CD4-positive, CD25-positive, alpha-beta regulatory T cell (primary cell): ENCODE measurements at places on chromosomes 11 and 22. TPM values are rescaled to one million over a fixed set of nuclear protein-coding genes. Genes with fewer than 3 reads are reported as not detected.
A peak's percentile ranks its signal among the peaks of the same experiment; 100 is the strongest.

DNA sequence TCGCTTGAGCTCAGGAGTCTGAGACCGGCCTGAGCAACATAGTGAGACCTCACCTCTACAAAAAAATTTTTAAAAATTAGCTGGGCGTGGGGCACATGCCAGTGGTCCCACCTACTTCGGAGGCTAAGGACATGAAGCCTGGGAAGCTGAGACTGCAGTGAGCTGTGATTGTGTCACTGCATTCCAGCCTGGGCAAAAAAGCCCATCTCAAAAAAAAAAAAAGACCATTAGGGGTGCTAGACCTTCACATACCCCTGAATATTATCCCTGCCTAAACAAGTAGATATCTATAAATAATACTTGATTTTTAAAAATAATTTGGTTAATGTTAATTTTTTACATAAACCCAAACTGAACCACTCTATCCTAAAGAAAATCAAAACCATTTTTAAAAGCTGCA, 24.2 kb downstream of the NUP98 start:
- DNase-seq = no peak

DNA sequence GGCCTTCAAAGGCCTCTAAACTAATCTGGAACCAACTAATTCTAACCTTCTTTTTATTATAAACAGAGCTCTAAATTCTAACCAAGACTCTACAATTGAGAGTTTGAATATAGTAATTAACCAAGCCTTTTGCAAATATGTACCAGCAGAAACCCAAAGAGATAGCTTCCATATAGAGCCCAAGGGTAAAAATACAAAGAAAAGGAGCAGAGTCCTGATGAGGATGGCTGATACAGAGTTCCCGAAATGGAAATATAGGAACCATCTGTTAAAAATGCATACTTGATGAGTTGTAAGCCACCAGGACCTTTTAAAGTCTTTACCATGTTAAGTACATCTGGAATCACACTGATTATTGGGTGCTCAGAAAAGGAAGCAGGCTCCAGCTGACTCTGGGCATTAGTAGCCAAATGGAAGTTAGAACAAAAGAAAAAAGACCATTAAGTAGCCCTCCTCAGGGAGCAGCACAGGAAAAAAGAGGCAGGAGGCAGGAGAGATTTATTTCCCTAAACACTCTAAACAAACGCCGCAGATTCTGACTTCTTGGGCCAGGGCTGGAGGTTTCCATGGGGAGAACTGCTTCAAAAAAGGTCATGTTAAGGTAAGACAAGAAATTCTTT, 463.1 kb upstream of the FAT3 start:
- DNase-seq = no peak

DNA sequence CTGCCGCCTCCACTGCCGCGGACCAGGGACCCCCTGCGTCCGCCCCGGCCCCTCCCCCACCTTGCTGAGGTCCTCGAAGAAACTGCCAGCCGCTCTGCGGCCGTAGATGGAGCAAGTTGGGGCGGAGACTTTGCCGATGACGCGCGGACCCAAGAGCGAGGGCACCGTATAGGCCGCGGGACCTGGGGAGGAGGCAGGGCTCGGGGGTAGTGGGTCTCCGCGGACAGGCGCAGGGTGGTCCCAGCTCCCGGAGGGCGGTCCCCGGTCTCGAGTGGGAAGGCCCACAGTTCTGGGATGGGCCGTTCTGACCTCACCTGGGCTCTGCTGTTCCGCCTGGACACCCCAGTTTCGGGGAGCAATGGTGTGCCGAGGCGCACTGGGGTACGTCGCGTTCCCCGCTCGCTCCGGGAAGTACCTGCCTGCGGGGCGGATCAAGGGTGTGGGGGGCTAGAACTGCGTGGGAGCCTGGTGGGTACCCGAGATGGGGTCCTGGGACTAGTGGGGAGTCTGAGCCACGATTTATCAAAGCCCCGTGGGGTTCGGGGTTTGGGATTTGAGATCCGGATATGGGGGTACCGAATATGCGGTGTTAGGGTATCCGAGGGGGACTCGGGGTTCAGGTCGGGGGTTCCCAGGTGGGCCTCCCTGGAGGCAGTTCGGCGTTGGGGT, 1.2 kb upstream of the TYMP start:
- DNase-seq = peak; percentile 64

- no peak for DNase-seq
Observed at GRCh38 chr11:85735876-85736460, 50.0 kb upstream of the CCDC89 start.

GRCh38 chr11:39651857-39652461, 1807.5 kb downstream of the LRRC4C start:
- DNase-seq = no peak

DNA sequence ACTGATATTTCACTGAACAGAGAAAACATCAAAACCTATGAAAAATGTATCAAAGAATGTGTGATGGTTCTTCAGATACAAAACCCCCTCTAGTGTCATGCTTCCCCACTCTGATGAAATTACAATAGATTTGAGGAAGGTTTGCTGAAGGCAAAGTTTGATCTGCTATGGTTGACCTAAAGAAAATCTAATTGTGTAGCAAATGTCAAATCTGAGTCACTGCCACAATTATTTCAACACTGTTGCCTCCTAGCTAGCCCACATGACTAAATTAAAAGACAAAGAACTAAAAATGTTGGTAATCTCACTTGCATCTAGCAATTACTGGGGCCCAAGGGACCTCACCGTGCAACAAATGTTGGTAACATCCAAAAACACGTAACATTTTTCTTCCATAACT, 728.0 kb downstream of the DLG2 start:
- DNase-seq = no peak

DNA sequence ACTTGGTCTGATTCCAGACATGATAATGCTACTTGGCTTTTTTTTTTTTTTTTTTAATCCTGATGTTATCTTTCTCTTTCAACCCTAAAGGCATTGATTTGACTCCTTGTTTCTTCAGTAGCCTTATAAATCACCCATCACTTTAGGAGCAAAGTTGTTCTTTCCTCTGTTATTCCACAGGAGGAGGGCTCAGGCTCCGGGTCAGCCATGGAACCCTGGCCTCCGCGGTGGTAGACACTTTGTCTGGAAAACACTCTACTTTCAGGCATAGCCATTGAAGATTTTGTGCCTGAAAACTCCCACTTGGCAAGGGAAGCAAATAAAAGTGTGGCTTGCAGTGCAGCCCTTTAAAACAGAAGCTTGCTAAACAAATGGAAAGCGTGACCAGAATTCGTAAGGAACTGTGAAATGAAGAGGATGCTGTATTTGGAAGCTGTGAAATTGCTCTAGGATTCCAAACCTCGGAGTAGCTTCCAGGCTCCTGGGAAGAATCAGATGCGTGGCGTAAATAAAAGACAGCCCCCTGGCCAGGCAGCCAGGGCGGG, 44.9 kb downstream of the ARHGAP8 start:
- DNase-seq = no peak

GRCh38 chr22:40486962-40487602, 116.7 kb downstream of the SGSM3 start:
- no peak for DNase-seq

GRCh38 chr11:119423509-119424254, 710 bp upstream of the THY1 start:
- no peak for DNase-seq

GRCh38 chr11:68938088-68938487, 34.4 kb downstream of the IGHMBP2 start:
- no peak for DNase-seq

- no peak for DNase-seq
Observed at GRCh38 chr11:67033661-67034166, 10.8 kb downstream of the SYT12 start.

- DNase-seq = no peak
Observed at GRCh38 chr11:94043241-94043640, 22.1 kb downstream of the HEPHL1 start.

- DNase-seq = no peak
Observed at GRCh38 chr11:944711-945470, 19.2 kb downstream of the AP2A2 start.

DNA sequence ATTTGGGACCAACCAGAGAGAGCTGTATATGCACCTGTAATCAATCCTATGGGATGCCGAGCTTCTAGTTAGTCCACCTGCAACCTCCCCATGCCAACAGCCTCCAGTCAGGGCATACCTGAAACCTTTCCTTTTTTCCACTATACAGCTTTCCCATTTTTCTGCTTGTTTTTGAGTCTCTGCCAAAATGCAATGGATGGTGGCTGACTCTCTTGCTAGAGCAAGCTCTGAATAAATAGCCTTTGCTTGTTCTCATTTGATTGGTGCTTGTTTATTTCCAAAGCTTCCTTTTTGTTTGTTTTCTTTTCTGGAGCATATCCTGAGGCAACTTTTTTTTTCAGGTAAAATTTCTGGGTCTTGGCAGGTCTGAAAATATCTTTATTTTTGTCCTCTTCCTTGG, 58.0 kb upstream of the PLET1 start:
- DNase-seq = no peak

DNA sequence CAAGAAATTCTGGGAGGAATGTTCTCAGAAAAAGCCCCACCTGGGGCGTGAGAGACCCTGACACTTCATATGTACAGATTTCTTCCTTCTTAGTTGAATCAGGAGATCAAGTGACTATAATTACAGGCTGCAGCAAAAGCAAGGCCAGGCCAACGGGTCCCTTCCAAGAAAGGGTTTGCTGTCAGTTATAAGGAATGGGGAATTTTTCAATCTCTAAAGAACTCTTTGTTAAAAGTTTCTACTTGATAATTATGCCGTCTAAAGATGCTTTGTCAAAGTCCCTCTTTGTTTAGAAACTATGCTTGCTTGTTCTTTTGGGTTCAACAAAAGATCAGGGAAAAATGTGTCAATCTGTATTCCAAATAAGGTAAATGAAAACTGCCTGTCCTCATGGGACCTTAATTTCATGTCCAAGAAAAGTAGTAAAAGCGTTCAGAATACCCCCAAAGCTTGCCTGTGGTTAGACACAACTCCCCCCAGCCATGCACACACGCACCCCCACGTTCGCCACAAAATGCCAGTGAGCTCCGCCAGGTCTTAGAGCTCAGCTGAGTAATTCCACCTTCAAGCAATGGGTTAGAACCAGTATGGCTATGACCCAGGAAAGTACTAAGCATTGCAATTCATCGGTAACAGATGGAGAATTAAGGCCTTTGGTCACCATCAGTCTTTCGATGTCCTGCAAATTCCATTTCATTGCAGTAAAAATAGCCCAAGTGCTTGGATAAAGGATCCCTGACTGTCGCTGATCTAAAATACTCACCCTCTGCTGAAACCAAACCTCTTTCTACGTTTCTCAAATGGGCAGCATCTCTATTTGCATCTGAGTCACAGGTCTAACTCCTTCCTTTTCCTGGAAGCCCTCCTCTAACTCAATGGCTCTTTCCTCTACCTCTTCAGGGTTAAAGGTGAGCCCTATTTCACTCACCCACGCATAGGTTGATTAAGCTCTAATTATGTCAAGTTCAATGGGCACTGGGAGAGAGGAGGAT, 419.2 kb upstream of the SYN3 start:
- DNase-seq = no peak

DNA sequence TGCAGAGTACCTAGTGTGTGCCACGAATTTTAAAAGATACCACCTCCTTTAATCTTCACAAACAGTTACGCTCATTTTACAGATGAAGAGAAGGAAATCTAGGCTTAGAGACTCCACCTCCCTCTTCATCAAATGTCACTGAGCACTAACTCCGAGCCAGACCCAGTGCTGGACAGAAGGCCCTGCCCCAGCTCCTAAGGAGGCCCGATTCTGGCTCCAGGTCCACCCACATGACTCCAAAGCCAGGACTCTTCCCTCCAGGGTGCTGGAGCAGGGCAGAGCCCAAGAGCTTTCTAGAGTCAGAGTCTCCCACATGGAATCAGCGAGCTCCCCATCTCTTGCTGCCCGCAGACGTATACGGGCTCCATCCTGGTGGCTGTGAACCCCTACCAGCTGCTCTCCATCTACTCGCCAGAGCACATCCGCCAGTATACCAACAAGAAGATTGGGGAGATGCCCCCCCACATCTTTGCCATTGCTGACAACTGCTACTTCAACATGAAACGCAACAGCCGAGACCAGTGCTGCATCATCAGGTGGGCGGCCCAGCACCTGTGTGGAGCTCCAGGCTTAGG, 27.6 kb downstream of the MYO7A start:
- no peak for DNase-seq

- no peak for DNase-seq
Observed at GRCh38 chr22:22802339-22802970, 85.2 kb upstream of the IGLL5 start.

- DNase-seq = no peak
Observed at GRCh38 chr11:89355646-89356045, 135.5 kb downstream of the NOX4 start.

GRCh38 chr22:29947410-29948384, 64.7 kb downstream of the MTMR3 start:
- DNase-seq = no peak

DNA sequence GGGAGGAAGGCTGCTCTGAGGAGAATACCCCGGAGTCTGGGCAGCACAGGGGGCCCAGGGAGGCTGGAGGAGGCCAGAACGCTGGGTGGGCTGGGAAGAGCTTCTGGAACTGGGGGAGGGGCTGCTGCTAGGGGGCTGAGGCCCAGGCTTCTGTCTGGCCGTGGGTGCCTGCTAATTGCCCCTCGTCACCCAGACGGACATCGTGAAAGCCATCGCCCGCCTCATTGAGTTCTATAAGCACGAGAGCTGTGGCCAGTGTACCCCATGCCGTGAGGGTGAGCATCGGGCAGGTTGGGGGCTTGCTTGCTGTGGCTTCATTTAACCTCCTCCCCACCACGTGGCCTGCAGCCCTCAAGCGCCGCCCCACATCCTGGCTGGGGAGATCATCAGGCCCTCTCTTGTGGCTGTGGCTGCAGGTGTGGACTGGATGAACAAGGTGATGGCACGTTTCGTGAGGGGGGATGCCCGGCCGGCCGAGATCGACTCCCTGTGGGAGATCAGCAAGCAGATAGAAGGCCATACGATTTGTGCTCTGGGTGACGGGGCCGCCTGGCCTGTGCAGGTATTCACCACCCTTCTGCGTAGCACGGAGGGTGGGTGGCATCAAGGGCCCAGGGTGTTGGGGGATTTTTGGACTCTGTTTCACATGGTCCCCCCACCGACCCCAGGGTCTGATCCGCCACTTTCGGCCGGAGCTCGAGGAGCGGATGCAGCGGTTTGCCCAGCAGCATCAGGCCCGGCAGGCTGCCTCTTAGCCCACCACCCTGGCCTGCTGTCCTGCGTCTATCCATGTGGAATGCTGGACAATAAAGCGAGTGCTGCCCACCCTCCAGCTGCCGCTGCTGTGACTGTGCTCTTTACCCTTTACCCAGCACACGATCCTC, 5.2 kb downstream of the NDUFV1 start:
- DNase-seq = no peak

- no peak for DNase-seq
Observed at GRCh38 chr22:32448980-32449379, 15.3 kb downstream of the BPIFC start.

- no peak for DNase-seq
Observed at GRCh38 chr11:113389272-113389671, 1.7 kb downstream of the ANKK1 start.

The MYO18B gene
- polyA plus RNA-seq = not detected

The EXPH5 gene
- polyA plus RNA-seq = 0.23 TPM

The IL18BP gene
- 19.1 TPM for polyA plus RNA-seq

The SYT12 gene
- not detected for polyA plus RNA-seq

The DEFB131B gene
- polyA plus RNA-seq = not detected

The MOGAT2 gene
- not detected for polyA plus RNA-seq

The FADD gene
- polyA plus RNA-seq = 14.6 TPM

The MIAT gene
- polyA plus RNA-seq = 1.4 TPM

The KRTAP5-11 gene
- not detected for polyA plus RNA-seq

The SPTBN2 gene
- not detected for polyA plus RNA-seq

The CDC42BPG gene
- polyA plus RNA-seq = not detected

The TMEM135 gene
- 9.8 TPM for polyA plus RNA-seq

The RTN4RL2 gene
- not detected for polyA plus RNA-seq

The SLC22A25 gene
- not detected for polyA plus RNA-seq

The LYVE1 gene
- not detected for polyA plus RNA-seq

The MPEG1 gene
- polyA plus RNA-seq = 0.35 TPM
